ENCODE measurements at places on chromosomes 1 and 21.
A peak's percentile ranks its signal among the peaks of the same experiment; 100 is the strongest.

DNA sequence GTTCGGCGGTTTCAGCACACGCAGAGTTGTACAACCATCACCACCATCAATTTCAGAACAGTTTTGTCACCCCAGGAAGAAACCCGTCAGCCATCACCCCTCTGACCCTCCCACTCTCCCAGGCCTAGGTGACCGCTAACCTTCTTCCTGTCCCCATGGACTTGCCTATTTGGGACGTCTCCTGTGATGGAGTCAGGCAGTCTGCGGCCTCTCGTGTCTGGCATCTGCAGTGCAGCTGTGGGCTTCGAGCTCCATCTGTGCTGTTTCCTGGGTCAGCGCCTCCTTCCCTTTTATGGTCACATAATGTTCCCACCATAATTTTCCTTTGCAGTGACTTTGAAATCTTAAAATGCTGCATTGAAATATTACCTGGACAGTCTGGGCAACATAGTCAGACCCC, 24.4 kb downstream of the SLC45A1 start:
- H3K27me3 ChIP-seq = no peaks in the 10 kb centered on the region
- no peak for DNase-seq
- no peak overlapping the region for H3K4me3 ChIP-seq

DNA sequence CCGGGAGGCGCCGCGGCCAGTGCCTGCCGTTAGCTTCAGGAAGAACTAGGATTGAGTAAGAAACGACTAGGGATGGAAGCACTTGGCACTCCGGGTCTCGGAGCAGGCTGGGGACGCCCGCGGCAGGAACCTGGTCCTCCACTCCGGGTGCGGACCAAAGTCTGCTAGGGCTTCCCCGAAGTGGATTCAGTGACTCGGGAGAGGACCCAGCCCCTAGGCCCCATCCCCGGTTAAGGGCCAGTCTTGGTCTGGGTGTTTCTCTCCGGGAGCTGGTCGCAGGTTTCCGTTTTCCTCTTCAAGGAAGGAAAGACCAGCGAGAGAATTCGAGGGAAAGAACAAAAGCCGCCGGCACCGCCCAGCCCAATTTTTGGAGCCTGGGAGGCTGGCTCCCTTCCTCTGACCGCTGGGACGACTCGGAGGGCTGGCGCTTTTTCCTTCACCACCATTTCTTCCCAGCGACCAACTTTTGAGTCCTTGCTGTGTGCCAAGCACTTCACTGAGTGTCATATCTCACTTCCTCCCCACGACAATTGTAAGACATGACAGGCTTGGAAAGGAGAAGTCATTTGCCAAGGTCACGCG, 16.8 kb upstream of the STMN1 start:
- H3K27ac ChIP-seq = peak overlapping the region; percentile 71
- H3K36me3 ChIP-seq = no peaks in the 10 kb centered on the region
- no peaks in the 10 kb centered on the region for H3K27me3 ChIP-seq
- DNase-seq = peak; percentile 52

- DNase-seq = no peak
- H3K4me3 ChIP-seq = no peak overlapping the region
- no peaks in the 10 kb centered on the region for H3K27me3 ChIP-seq
Measured at GRCh38 chr1:42186152-42186551, 21.6 kb upstream of the GUCA2A start.

DNA sequence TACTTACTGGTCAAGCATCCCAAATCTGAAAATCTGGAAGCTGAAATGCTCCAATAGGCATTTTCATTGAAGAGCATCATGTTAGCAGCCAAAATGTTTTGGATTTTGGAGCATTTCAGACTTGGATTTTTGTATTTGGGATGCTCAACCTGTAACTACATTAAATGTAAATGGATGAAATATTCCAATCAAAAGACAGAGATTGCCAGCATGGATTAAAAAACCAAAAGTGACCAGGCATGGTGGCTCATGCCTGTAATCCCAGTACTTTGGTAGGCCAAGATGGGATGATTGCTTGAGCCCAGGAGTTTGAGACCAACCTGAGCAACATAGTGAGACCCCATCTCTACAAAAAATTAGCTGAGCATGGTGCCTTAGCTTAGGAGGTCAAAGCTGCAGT, 110.3 kb downstream of the URB2 start:
- H3K27me3 ChIP-seq = no peaks in the 10 kb centered on the region
- no peak overlapping the region for H3K27ac ChIP-seq
- DNase-seq = no peak
- no peak overlapping the region for H3K4me3 ChIP-seq

GRCh38 chr1:117838911-117839310, 90.5 kb downstream of the GDAP2 start:
- no peak for DNase-seq
- H3K36me3 ChIP-seq = no peaks in the 10 kb centered on the region
- no peak overlapping the region for H3K27ac ChIP-seq

GRCh38 chr1:241413386-241413785, 56.4 kb upstream of the RGS7 start:
- H3K4me1 ChIP-seq = no peaks in the 10 kb centered on the region
- no peak for DNase-seq
- H3K4me3 ChIP-seq = no peak overlapping the region
- H3K27ac ChIP-seq = no peak overlapping the region

DNA sequence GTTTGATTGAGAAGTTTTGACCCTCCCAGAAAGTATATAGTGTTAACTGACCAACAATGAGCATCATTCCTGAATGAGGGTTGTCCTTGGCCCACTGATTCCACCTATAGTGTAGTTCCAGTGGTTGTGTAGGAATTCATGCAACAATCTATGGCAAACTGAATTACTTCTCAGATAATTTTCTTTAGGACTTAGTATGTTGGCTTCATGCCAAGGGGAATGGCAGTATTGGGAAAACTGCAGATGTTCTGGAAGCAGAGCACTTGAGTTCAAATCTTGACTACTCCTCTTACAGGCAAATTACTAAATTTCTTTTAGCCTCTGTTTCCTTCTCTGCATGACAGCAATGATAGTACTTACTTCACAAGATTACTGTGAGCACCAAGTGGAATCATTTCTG, 65.8 kb downstream of the LRIG2 start:
- no peak for DNase-seq
- no peaks in the 10 kb centered on the region for H3K27me3 ChIP-seq

- no peak overlapping the region for H3K4me3 ChIP-seq
- H3K36me3 ChIP-seq = no peaks in the 10 kb centered on the region
- DNase-seq = no peak
- H3K4me1 ChIP-seq = peaks cover 14% of the 10 kb centered on the region
- no peaks in the 10 kb centered on the region for H3K27me3 ChIP-seq
- no peak overlapping the region for H3K27ac ChIP-seq
Measured at GRCh38 chr1:246794048-246794827, 70.0 kb downstream of the SCCPDH start.

- no peaks in the 10 kb centered on the region for H3K36me3 ChIP-seq
- H3K27ac ChIP-seq = no peak overlapping the region
- no peaks in the 10 kb centered on the region for H3K4me1 ChIP-seq
- H3K4me3 ChIP-seq = no peak overlapping the region
- peak; percentile 41 for DNase-seq
Measured at GRCh38 chr1:23751050-23751814, 8.0 kb downstream of the ELOA start.

GRCh38 chr1:161885759-161886158, 119.6 kb downstream of the ATF6 start:
- no peak overlapping the region for H3K4me3 ChIP-seq
- no peaks in the 10 kb centered on the region for H3K27me3 ChIP-seq

DNA sequence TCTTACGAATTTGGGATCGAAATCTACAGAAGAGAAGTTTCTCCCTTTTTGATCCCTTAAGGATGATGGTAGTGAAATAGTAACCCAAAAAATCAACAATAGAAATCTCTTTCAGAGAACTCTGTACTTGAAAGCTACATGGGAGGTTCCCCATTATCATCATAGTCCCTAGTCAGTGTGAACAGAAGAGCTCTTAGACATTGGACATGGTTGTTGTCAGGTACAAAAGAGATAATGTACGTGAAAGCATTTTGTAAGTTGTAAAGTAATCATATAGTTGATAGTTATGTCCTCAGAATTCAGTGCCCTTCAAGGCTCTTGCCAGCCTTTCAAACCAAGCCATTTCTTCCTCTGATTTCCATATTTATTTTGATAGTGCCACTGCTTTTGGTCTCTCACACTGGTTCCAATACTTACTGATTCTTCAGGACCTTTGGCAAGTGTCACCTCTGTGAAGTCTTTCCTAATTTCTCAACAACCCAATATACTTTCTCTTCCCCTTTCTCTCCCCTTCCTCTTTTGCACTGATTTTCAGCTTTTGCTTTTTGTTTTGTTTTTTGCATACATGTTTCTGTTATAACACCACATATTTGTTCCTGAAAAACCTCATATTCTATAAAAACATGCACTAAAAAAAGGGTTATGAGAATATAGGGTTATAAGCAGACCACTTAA, 22.4 kb downstream of the VPS45 start:
- H3K4me1 ChIP-seq = no peaks in the 10 kb centered on the region
- H3K27ac ChIP-seq = no peak overlapping the region
- DNase-seq = no peak
- no peaks in the 10 kb centered on the region for H3K36me3 ChIP-seq
- no peaks in the 10 kb centered on the region for H3K27me3 ChIP-seq

DNA sequence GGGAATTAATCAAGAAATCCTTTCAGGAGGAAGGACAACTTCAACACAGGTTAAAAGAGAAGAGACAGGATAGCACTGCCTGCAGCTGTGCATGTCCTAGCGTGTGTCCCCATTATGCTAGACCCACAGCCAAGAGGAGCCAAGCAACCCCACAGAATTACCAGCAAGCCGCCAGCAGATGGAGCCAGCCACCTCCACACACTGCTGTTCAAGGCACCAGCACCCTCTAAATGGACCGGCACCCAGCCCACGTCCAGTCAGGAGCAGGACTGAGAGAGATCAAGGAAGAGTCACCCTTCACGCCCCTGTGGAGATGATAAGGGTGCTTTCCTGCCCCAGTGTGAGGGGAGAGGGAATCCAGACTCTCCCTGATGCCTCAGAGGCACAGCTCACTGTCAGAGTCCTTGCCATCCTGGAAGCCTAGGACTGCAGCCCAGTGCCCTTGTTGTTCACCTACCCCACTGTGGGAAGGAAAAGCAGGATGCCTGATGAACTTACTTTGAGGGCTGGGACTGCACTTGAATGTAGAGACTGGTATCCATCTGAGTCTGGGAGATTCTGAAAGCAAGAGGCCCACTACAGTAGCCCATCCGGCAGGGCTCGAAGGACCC, 37.1 kb upstream of the CTTNBP2NL start:
- no peaks in the 10 kb centered on the region for H3K27me3 ChIP-seq
- peak overlapping the region; percentile 85 for H3K27ac ChIP-seq
- no peaks in the 10 kb centered on the region for H3K36me3 ChIP-seq
- peak; percentile 75 for DNase-seq
- no peak overlapping the region for H3K4me3 ChIP-seq
- H3K4me1 ChIP-seq = peaks cover 13% of the 10 kb centered on the region

DNA sequence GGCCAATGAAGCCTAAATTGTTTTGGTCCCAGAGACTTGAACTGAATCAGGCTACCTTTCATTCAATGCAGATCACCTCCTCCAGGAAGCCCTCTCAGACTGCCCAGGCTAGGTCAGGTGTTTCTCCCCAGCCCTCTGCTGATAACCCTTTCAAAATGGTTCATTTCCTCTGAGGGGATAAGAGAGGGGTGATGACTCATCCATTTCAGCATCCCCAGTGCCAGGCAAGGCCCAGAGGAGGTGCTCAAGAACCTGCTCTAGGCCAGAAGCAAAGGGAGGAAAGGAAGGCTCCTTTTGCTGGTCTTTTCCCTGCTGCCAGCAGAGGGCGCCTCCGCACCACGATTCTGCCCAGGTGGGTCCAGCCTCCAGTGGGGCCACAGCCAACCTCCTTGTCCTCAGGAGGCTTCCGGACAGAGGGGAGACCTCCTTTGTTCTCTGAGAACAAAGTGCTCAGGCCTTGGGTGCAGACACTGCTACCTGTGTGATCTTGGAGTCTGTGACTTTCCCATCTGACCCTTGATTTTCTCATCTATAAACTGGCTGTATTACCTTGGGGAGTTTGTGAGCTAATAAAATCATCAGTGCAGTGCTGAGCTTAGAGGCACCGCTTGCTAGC, 45.3 kb upstream of the ARHGEF10L start:
- no peak overlapping the region for H3K27ac ChIP-seq
- no peaks in the 10 kb centered on the region for H3K36me3 ChIP-seq
- H3K4me1 ChIP-seq = no peaks in the 10 kb centered on the region
- peak; percentile 83 for DNase-seq
- no peak overlapping the region for H3K4me3 ChIP-seq
- no peaks in the 10 kb centered on the region for H3K27me3 ChIP-seq

GRCh38 chr1:23562137-23562876, 3.0 kb upstream of the ID3 start:
- DNase-seq = peak; percentile 94

DNA sequence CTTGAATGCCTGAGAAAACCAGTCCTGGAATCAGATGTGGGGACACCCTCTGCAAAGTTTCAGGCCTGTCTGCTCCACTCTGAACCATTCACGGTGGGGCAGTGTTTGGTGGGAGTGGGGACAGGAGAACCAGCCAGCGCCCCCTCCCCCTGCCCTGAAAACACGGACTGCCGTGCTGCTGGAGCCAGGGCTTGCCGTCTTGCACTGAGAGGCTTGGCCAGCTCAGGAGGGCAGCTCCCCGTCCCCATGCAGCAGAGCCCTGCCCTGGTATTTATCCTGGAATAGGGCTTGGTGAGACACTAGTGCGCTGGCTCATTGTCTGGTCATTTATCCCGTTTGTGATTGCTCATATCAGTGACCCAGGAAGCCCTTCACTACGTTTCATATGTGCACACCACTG, 3.9 kb downstream of the S100B start:
- no peaks in the 10 kb centered on the region for H3K4me1 ChIP-seq
- no peak for DNase-seq
- no peak overlapping the region for H3K4me3 ChIP-seq

DNA sequence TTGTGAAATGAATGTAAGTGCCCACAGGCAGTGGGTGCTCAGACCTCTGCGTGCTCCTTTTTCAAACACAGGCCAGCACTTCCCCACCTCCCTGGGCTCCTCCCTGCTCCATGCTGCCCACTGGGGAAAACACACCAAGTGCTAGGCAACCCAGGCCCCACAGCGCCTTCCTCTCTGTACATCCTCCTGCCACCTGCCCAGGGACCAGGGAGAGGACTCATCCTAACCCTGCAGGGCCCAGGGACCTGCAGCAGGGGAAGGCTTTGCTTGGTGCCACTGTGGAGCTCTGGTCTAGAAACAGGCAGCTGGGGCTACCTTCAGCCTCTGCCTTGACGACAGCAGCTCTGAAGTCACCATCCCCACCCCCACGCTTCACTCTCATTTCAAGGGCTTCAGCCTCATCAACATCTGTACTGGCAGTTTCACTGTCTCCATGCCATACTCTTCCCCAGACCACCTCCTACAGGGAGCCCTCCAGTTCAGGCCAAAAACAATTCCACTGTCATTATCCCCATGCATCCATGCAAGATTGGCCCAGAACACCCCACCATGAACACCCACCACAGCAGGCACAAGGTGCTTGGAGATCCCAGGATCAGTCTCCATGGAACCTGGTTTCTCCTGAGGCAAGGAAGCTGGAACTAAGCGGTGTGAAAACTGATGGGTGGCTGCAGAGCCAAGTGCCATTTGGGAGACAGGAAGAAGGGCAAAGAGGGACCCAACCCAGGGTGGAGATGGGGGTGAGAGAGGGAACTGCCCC, 1.1 kb downstream of the IGSF8 start:
- no peaks in the 10 kb centered on the region for H3K36me3 ChIP-seq
- H3K4me3 ChIP-seq = peak overlapping the region; percentile 91
- peaks cover 25% of the 10 kb centered on the region for H3K4me1 ChIP-seq
- H3K27ac ChIP-seq = peak overlapping the region; percentile 98

GRCh38 chr1:75954586-75954985, 22.4 kb upstream of the ASB17 start:
- no peaks in the 10 kb centered on the region for H3K27me3 ChIP-seq
- no peak for DNase-seq
- H3K4me1 ChIP-seq = no peaks in the 10 kb centered on the region
- no peak overlapping the region for H3K4me3 ChIP-seq
- H3K27ac ChIP-seq = no peak overlapping the region

GRCh38 chr1:210448297-210448892, 119.7 kb downstream of the HHAT start:
- no peaks in the 10 kb centered on the region for H3K4me1 ChIP-seq
- no peak overlapping the region for H3K4me3 ChIP-seq
- H3K27me3 ChIP-seq = no peaks in the 10 kb centered on the region
- H3K36me3 ChIP-seq = no peaks in the 10 kb centered on the region
